Esophagus squamous epithelium (tissue), 5 donors: ENCODE measurements at places on chromosomes 12 and 14.

- no peak for DNase-seq
Measured at GRCh38 chr14:69994002-69994401, 114.8 kb downstream of the SMOC1 start.

DNA sequence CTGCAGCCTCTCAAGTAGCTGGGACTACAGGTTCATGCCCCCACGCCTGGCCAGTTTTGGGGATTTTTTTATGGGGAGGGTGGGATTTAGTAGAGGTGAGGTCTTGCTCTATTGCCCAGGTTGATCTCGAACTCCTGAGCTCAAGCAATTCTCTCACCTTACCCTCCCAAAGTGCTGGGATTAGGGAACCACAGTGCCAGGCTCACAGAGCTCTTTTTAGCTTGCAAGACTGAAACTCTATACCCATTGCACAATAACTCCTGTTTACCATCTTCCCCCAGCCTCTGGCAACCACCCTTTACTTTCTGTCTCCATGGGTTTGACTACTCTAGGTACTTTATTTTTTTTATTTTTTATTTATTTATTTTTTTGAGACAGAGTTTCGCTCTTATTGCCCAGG is 25.7 kb upstream of the CDK17 start:
- no peak for DNase-seq

- no peak for DNase-seq
Measured at GRCh38 chr12:76920172-76921099, 41.6 kb upstream of the CSRP2 start.

DNA sequence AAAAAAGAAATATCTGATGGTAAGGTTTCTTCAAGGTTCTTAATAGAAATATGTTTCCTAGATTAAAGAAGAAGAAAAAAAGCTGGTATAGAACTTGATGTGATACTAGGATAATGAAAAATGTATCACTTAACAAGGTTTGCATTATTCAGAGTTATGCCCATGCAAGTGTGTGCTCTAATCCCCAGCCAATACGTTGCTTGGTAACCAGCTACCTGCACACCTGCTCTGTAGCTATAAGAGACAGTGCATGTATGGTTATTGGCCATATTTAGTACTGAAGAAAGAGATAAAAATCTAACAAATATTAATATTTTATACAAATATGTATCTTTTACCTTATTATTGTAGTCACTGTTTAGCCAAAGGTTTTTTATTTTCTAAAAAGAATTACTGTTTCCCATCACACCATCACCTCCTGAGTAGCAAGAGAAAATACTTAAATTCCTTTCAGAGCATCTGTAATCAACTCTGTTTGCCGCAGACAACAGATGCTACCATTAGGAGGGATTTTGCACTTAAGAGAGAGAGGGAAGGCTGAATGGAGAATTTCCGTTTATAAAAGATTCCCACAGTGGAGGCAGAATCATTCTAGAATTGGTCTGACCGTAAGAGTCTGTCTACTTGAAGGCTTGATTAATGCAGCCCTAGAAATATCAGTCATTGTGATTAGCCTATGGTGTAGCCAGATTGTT is 115.6 kb downstream of the NEDD1 start:
- no peak for DNase-seq

DNA sequence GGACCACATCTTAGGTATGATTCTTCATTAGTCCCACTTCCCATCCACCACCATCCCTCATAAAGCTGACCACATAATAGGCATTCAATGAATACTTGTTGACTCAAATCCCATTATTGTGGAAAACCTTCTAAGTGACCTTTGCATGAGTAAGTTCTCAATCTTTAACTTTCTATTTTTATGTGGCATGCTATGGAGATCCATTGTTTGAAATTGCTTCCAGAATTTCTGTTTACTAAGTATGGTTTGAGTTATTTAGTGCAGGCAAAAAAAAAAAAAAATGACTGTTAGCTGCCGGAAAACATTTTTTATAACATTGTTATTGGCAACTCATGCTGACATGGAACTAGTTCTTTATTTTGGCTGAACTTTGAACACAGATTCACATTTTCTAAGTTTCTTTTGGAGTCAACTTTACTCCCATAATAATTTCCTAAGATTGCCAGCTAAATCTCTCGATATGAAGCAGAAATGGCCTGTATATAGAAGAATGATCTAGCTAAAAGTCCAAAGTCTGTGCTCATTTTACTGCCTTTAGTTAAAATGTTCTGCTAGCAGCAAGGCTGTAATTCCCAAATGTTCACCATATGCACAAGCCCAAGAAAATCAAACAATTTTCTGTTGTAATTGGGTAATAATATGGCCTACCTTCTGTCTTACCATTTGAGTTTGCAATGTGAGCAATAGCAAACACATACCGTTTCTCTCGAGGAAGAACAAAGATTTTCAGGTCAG is 77.9 kb downstream of the PTGER2 start:
- no peak for DNase-seq

GRCh38 chr12:45458238-45458637 is 242.3 kb downstream of the ANO6 start:
- no peak for DNase-seq

DNA sequence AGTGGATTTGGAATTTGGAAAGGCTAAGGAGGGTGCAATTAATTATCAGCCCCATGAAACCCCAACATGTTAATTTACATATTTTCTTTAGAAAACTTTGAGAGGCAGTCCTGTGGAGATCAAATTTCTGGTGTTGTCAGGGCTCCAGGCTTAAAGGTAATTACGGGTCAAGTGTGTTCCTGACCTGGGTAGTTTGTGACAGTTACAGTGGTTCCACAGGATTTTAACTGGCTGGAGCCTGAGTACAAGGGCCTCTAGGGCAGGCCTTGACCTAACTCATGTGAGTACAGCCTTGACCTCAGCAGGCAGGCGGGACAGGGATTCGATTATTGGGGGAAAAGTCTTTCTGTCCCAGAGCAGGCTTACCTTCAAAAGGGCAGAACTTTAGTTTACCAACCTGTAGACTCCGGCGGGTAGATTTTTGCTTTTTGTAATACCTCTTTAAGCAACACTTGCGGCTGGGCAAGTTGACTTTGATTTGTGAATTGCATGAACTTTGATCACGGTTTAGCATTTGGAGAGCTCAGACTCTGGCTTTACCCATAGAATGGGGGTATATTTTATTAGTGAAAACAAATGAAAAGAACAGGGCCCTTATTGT is 8.4 kb upstream of the PPTC7 start:
- DNase-seq, result no peak

GRCh38 chr12:131121705-131122405 is 168.1 kb downstream of the ADGRD1 start:
- DNase-seq, result no peak
